ENCODE measurements at places on chromosomes 4 and X.

DNA sequence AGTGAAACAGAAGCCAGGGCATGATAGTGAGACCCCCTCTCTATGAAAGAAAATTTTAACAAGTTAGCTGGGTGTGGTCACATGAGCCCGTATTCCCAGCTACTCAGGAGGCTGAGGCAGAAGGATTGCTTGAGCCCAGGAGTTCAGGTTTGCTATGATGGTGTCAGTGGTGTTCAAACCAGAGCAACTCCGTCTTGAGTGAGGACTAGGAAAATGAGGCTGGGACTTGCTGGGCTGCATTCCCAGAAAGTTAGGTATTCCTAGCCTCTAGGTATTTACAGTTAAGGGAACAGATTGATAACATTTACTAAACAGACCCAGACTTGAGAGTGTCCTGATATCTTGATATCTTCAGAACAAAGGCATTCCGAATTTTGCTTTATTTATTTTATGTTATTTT, 37.0 kb upstream of the NOCT start:
- no peak for DNase-seq

GRCh38 chr4:184420881-184421416, 53.4 kb downstream of the IRF2 start:
- DNase-seq, result no peak

GRCh38 chr4:108060164-108060563, 70.5 kb downstream of the HADH start:
- no peak for DNase-seq

DNA sequence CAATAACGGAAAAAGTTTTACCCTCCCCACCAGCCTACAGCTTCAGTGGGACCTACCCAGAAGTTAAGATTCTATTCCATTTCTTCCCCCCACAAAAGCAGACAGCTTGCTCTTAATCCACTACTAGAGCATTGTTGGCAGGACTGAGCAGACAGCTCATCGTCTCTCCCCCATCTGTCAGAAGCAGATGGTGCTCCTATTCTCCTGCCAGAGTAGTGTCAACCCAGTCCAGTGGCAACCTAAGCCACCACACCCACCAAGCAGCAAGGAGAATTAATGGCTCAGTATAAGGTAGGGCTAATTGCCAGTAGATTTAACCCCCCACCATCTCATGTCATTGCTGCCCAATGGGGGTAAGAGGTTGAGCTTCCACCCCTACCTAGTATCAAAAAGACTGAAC, 62.0 kb downstream of the AWAT2 start:
- no peak for DNase-seq

DNA sequence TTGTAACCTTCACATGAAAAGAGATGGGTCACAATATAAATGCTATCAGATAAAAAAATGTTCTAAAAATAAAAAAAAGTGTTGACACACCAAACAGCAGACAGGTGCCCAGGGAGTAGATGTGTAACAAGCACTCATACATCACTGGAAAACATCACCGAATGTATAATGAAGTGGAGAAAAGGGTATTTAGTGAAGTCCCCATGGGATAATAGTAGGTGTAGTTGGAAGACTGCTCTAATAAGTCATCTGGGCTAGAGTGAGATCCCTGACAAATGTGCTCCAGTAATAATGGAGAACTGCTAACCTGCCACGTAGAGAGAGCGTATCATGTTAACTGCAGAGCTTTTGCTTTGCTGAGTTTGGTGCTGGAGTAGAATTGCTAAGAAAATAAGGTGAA, 152.0 kb downstream of the GRIA2 start:
- no peak for DNase-seq

DNA sequence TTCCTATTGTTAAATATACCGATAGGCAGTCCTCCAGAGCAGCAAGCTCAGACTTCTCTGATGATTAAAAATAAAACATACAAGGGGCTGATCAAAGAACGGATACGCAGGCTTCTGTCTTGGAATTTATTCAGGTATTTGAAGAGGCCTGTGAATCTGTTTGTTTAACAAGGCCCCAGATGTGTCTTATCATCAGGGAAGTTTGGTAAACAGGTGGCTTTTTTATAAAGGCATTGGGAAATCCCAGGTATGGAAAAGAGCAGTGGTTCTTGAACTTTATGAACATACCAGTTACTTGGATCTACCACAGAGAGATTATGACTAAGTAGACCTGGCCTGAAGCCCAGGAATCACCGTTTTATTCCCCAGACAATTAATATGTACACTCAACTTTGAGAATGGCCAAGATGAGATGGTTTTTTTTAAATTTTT, 47.9 kb downstream of the SOWAHB start:
- DNase-seq, result no peak

GRCh38 chrX:47645530-47645929, 4.8 kb downstream of the ELK1 start:
- no peak for DNase-seq

- DNase-seq, result no peak
Measured at GRCh38 chr4:45004847-45005565, 278.6 kb upstream of the GNPDA2 start.

DNA sequence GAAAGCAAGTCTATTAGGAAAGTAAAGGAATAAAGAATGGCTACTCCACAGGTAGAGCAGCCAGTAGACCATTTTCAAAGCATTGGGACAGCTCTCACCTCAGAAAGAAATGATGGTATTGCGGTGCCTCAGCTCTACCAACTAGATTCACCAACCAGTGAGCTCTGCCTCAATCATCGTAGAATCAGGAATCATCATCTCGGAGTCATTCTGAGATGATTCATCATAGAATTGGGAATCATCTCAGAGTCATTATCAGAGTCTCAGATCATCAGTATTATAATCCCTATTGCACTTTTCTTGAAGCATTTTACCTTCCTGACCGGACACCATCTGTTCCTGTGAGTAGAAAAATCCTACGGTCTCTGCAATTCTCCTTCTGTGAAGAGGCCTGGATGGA, 17.5 kb upstream of the SAT1 start:
- no peak for DNase-seq

- no peak for DNase-seq
Measured at GRCh38 chrX:121161501-121161933, 114.1 kb downstream of the GLUD2 start.

GRCh38 chr4:155522201-155522600, 144.4 kb upstream of the GUCY1A1 start:
- DNase-seq, result no peak

- DNase-seq, result no peak
Measured at GRCh38 chr4:27084685-27085361, 224.2 kb downstream of the STIM2 start.

DNA sequence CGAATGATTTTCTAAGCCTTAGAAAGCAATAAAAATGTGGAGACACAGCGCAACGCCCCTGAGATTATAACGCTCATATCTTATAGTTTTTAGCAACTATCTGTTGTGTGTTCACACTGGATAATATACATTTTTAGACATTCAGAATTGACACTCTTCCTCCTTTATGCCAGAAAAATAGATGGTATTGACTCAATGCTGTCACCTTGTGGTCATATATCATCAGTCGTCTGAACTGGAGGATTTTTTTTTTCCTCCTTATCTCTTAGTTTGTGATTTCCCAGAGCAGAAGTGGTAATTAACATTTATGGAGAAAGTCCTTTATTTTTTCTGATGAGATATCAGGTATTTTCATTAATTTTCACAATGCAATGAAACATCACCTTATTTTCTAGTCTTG, 759.6 kb downstream of the RAB28 start:
- no peak for DNase-seq

DNA sequence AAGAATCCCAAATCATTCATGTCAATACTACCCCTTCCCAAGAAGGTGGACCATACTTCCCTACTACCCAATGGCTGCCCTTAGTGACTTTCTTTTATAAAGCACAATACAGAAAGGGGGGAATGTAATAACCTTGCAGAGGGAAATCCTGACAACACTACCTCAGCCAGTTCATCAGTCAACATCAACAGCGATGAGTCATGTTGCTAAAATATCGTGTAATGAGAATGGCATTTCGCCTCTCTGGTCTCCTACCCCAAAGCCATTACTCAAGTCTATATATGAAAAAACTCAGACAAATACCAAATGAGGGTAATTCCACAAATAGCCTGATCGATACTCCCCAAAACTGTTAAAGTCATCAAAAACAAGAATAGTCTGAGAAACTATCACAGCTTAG, 3.3 kb upstream of the MAGEA8 start:
- DNase-seq, result no peak

DNA sequence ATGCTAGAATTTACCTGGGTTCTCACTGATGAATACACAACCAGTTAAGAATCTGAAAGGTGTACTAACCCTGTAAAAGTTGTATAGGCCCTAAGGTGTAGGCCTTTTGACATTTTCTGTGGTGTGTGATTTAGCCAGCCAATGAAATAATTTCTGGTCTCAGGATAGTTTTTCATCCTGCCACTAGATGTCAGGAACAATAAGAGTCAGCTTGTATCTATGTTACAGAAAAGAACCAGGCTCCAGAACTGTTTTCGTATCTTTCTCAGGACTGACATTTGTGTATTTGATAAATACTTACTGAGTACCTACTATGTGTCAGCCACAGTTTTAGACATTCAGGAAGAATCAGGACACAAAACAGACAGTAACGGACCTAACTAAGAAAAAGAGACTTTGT, 673.6 kb upstream of the TENM3 start:
- no peak for DNase-seq

- no peak for DNase-seq
Measured at GRCh38 chr4:78542373-78542772, 9.2 kb upstream of the ANXA3 start.

GRCh38 chrX:20320461-20321159, 53.9 kb upstream of the RPS6KA3 start:
- no peak for DNase-seq

- no peak for DNase-seq
Measured at GRCh38 chrX:143081231-143081630, 55.5 kb downstream of the SPANXN4 start.

- no peak for DNase-seq
Measured at GRCh38 chr4:182578402-182578801, 335.2 kb downstream of the TENM3 start.

GRCh38 chr4:19368800-19369199, 882.9 kb upstream of the SLIT2 start:
- no peak for DNase-seq

GRCh38 chrX:2327423-2327822, 173.4 kb downstream of the DHRSX start:
- DNase-seq, result no peak

DNA sequence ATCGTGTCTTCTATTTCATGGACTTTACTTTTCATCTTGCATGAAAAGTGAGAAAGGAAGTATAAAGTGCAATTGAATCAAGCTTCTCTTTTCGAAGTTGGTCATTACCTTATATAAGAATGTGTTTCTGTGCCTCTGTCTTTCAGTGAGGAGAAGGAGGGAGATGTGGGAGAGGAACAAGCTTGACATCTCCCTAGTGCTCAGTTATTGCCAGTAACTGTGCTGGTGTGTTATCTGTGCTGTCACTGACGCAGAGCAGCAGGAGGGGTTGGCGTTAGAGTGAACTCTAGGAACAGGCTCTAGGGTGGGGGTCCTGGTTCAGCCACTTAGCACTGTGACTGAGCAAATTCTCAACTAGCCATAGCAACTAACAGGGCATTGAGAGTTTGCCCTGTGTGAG, 34.0 kb upstream of the TBC1D9 start:
- no peak for DNase-seq

DNA sequence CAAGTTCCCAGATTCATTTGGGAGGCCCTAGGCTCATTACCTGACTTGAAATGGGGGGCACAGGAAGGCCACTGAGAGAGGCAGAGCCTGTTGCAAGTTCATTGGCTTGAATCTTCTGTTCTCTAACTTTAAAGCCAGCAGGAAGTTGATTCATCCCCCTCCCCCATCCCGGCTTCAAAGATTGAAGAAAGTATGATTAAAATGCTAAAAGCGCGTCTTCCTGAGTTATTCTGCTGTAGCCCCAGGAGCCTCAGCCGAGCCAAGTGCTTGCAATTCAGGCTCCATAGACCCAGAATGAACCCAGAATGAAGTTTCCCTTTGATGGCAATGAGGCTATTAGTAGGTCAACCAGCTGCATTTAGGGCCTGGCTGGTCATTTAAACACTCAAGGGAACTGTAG, 14.7 kb downstream of the CHST7 start:
- no peak for DNase-seq

- DNase-seq, result no peak
Measured at GRCh38 chr4:75168548-75168947, 235.6 kb downstream of the PARM1 start.

GRCh38 chr4:96986816-96987215, 1146.9 kb downstream of the PDHA2 start:
- DNase-seq, result no peak

DNA sequence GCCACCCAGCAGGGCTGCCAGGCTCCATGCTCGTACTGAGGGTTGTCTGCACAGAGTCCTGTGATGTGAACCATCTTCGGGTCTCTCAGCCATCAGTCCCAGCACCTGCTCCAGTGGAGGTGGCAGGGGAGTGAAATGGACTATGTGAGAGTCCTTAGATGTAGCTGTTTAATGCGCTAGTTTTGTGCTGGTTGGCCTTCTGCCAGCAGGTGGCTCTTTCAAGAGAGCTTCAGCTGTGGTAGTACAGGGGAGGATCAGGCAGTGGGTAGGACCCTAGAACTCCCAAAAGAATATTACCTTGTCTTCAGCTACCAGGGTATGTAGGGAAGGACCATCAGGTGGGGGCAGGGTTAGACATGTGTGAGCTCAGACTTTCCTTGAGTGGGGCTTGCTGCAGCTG, 1066.0 kb downstream of the GLUD2 start:
- DNase-seq, result no peak

GRCh38 chr4:42561031-42561430, 95.9 kb downstream of the ATP8A1 start:
- DNase-seq, result no peak

DNA sequence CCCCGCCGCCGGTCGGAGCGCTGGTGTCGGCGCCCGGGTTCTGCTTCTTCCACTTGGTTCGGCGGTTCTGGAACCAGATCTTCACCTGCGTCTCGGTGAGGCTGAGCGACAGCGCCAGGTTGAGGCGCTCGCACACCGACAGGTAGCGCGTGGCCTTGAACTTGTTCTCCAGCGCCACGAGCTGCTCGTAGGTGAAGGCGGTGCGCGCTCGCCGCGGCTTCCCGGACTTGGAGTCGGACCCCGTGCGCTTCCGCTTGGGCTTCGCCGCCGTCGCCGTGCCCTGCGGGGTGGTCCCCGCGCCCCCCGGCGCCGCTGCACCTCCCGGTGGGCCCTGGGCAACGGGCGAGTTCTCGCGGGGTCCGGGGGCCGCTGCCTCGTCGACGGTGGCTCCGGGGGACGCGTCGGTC, 3.1 kb downstream of the NKX1-1 start:
- no peak for DNase-seq

DNA sequence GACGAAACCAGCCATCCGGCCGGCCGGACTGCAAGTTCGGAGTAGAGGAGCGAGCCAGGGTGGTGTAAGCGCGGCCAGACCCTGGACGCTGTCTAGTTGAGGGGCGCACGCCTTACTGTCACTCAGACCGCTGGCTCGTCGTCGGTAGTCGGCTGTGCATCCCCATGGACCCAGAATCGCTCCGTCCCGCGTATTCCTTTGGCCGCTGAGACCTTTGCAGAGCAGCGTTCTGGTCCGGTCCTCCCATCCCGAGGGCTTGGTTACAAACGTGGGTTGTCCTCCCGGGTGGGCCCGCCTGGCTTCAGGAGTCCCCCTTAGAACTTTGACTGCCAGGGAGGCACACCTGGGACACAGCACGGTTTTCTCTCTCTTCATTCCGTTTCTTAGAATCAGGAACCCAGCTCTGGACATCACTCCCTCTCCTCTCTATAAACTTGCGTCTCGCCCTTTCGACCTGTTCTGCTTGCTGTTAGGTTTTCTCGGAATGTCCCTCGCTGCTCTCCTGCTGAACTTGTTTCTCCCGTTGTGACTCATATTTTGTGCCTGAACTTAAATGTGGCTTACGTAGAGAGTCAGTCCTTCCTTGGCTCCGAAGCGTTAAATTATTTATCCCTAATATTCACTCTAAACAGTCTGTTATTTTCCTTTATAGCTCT, 672 bp downstream of the PGM2 start:
- no peak for DNase-seq

GRCh38 chrX:86295293-86295692, 147.0 kb downstream of the DACH2 start:
- DNase-seq, result no peak

Measured in stimulated activated CD8-positive, alpha-beta memory T cell treated with anti-CD3 and anti-CD28 coated beads, Interleukin-7, amount 100 ng/mL, for 1 hour (primary cell).